Caudate nucleus (tissue), 63 donors: ENCODE measurements at places on chromosomes 2 and 18.

DNA sequence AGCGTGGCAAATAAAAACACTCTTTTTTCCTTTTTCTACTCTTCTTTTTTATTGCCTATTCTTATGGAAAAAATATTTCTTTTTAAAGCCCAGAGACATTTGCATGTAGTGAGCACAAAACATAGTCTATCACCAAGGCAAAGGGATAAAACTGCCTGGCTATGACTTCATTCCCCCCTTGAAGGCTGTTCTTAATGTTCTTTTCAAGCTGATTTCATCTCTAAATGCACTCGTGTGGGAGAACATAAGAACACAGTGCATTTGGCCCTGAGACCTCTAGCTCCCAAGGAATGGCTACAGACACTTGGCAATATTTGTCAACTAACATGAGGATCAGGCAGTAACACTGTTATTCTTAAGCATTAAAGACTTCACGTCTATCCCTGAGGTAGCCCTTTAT lies 17.4 kb upstream of the DNAJC10 start:
- DNase-seq = no peak

GRCh38 chr18:23540867-23541266 lies 37.6 kb downstream of the RMC1 start:
- no peak for DNase-seq

- peak; percentile 83 for DNase-seq
These were observed 83.8 kb downstream of the AGAP1 start for GRCh38 chr2:235577404-235578330.

GRCh38 chr2:239308661-239309397 lies 92.0 kb downstream of the HDAC4 start:
- no peak for DNase-seq

DNA sequence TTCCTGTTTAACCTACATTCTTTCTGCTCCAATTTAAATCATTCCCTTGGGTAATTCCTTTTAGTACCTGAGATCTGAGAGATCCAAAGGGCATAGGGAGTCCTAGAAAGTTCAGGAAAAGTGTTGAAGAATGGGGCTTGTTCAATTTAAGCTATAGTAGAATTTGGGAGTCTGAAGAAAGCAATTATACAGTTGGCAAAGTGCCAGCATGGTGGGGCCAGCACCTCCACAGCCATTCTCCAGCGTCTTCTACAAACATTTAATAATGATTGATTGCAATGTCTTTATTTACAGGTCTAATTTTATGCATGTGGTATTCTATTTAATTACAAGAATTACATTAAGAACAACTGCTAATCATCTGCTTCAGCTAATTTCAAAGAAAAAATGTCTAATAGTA lies 957.7 kb upstream of the GYPC start:
- DNase-seq = no peak

DNA sequence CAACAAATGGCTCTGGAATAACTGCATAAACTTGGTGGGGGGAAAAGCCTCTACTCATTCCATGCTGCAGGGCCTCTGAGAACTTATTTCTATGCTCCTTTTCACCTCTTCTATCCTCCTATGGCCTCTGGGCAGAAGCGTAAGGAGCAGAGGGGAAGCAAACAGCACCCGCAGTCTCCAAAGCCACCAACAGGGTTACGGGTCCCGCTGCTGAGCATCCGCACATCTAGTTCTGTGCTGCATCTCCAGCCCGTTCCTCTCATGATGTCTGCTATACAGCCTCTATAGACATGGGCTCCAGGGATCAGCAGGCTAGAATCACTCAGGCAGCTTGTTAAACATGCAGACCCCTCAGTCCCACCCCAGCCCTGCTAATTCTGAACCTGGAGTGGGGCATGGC lies 25.9 kb downstream of the PSTPIP2 start:
- no peak for DNase-seq

GRCh38 chr2:40344364-40344763 lies 107.5 kb downstream of the SLC8A1 start:
- no peak for DNase-seq

- DNase-seq = no peak
These were observed 36.1 kb downstream of the ZRANB3 start for GRCh38 chr2:135494917-135495316.

GRCh38 chr2:127610561-127610960 lies 35.4 kb upstream of the GPR17 start:
- no peak for DNase-seq

DNA sequence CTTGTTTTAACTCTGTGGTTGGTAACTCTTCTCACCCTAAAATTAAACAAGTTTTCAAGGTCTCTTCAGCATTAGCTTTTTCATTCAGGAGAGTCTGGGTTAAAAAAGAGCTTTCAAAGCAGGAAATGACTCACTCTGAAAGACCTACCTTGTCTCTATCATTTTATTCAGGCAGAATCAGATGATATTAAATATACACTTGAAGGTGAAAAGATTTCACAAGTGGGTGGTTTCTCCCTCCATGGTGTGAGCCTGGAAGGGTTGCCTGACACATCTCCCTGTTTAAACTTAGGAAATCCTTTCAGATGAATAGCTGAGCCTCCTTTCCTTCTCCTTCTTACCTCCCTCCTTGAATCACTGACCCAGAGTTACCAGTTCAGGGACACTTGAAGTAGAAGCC lies 1402.0 kb upstream of the PIK3C3 start:
- no peak for DNase-seq

DNA sequence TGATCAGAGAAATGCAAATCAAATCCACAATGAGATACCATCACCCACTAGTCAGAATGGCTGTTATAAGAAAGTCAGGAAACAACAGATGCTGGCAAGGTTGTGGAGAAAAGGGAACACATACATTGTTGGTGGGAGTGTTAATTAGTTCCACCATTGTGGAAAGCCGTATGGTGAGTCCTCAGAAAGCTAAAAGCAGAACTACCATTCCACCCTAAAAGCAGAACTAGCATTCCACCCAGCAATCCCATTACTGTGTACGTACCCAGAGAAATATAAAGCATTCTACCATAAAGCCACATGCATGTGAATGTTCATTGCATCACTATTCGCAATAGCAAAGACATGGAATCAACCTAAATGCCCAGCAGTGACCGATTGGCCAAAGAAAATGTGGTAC lies 60.7 kb downstream of the ANKRD62 start:
- no peak for DNase-seq

GRCh38 chr2:166334805-166335204 lies 40.9 kb downstream of the SCN9A start:
- DNase-seq = no peak

GRCh38 chr2:106995556-106995955 lies 109.6 kb upstream of the ST6GAL2 start:
- DNase-seq = no peak

GRCh38 chr2:70531419-70532086 lies 22.1 kb downstream of the TGFA start:
- DNase-seq = no peak

GRCh38 chr18:61085761-61086160 lies 247.5 kb upstream of the CDH20 start:
- no peak for DNase-seq

DNA sequence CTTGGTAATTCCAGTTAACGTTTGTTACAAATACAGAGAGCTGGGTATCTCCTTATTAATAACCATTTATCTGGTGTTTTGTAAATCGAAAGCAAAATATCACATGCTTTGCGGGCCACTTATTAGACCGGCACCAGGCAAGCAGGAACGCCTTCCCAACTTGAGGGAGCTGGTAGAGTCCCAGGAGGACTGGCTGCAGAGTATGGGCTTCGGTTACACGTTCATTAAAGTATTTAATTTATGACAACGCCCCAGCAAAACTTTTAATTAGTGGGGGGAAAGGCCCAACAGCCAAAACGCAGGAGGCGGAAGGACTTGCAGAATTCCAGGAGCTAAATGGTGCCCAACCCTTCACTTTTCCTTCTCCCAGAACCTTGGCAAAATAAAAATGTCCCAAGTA lies 3.7 kb downstream of the SMAD7 start:
- DNase-seq = no peak

GRCh38 chr18:5998907-5999306 lies 103.6 kb upstream of the TMEM200C start:
- DNase-seq = no peak

DNA sequence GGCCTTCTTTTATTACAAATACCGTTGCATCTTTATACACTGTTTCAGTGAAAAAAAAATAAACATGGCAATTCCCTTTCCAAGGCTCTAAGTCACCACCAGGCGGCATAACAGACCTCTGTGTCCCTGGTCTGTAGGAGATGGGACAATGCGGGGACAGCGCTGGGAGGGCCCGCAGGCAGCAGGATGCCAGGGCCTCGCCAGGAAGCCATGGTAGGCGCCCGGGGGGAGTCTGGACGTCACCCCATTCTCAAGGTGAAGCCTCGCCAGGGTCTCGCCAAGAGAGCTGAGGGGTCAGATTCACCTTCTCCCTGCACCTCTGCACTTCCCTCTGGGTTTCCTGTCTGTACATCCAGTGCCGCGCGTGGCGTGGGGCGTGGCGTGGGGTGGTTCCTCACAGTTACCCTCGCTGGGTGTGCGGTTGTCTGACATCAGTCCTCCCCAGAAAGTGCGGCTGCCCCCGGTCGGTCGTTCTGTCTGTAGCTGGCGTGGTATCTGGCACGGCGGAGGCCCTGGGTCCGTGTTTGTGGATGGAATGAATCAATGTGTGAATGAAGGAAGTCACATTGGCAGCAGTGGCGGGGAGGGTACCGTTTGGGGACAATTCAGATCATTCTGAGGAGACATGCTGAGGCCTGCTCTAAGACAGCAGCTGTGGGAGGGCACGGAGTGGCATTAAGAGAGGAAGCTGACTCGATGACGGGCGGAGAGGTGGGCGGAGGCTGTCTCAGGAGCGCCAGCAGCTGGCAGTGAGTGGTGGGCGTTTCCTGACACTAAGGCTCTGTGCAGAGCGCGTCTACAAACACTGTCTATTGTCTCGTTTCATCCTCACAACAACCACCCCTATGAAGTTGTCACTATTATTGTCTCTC lies 46.0 kb downstream of the LRRFIP1 start:
- DNase-seq = peak; percentile 51
